Vagina (tissue), 2 donors: ENCODE measurements at places on chromosomes 11 and 22. TPM values are rescaled to one million over a fixed set of nuclear protein-coding genes. Genes with fewer than 3 reads are reported as not detected.

DNA sequence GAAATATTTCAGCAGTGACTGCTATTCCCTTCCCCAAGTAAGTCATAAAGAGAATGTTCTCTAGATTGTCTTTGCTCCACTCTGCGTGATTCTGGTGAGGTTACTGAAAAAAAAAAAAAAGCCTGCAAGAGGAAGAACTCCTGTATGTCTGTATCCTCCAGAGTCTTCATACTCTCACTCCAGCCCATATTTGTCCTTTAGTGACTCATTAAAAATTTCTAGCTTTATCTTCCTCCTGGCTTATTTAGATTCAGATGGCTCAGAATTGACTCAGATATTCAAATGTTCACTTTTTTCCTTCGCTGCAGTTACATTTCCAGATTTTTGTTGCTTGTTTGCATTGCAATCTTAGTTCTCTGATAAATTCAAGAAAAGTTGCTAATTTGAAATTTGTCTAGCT, 76.3 kb upstream of the CNTN5 start:
- DNase-seq, result no peak

GRCh38 chr22:44719586-44720368, 17.8 kb downstream of the PRR5 start:
- no peak for DNase-seq

- no peak for DNase-seq
Observed at GRCh38 chr22:22916952-22917290, 29.3 kb downstream of the IGLL5 start.

GRCh38 chr11:73667891-73668290, 21.5 kb downstream of the PLEKHB1 start:
- DNase-seq, result no peak

GRCh38 chr11:84384731-84385130, 1098.6 kb upstream of the CCDC90B start:
- DNase-seq, result no peak

DNA sequence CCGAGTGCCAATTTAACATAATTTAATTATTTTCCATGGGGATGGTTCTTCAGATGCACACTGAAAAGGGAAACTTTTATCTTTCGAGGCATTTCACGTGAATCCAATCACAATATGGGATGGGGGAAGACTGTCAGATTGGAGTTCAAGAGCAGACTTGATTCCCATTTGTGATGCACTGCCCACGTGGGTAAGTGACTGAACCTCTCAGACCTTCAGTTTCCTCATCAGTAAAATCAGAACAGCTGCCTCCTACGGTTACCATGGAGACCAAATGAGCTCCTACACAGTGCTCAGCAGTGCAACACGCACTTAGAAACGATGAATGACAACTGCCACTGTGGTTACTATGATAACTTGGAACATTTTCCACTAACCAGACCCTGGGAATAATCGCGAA, 21.7 kb downstream of the KIAA0930 start:
- no peak for DNase-seq

- no peak for DNase-seq
Observed at GRCh38 chr11:75263944-75264349, 23.4 kb downstream of the TPBGL start.

- no peak for DNase-seq
Observed at GRCh38 chr22:45094081-45094720, 69.5 kb upstream of the NUP50 start.

DNA sequence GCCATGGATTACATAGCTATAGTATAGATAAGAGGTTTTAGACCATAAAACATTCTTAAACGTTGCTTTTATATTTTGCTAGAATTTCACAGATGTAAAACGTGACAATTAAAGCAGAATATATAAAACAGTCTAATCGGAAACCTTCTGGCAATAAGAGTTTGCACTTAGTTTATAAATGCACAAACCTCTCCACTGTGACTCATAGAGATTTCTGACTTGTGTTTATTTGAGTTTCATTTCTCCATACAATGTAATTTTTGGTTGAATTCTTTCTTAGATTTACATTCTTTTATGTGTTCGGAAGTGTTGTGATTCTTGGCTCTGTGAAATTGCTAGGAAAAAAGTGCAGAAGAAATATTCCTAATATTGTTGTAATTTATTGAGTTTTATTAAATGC, 288.7 kb upstream of the CTSC start:
- no peak for DNase-seq

DNA sequence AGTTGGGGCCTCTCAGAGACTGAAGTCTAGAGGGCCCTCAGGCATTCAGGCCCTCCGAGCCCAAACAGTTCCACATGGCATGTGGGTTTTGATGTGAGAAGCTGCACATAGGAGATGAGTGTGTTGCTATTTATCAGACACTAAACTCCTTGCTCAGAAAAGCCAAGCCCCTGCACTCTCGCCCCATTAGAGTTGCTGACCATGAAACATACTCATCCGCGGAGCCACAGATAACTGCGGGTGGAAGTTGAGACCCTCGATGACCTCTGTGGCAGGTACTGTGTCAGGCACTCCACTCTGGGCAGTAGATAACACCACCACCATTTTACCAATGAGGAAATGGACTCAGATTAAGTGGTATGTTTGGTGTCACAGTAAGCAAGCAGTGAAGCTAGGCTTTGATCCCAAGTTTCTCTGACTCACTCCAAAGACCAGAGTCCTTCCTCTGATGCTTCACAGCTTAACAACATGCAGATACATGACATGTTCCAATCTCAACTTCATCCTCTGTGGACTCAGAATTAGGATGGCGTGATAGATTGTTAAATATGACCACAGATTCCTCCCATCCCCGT, 202.1 kb downstream of the ADAMTS15 start:
- DNase-seq, result peak; percentile 52

DNA sequence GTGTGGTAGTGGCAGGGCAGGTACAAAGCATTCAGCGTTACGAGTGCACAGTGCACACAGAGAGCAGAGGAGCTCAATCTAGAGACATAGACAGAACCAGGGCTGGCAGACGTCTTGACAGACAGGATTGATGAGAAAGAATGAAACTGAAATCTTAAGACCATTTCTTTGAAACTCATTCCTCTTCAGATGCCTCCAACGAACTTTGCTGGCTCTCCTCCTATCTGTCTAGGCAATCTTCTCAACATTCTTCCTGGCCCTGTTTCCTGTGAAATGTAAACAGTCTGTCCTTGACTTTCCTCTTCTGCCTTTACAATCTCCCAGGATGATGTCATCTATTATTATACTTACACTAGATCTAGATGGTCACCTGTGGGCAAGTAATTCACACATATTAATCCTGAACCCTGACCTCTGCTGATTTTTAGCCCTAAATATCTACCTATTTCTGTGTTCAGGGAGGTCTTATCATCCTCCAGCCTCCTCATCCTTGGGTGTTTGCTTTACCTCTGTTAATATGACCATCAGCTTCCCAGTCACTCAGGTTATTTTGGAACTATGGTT, 119.5 kb downstream of the ENTHD1 start:
- DNase-seq, result no peak

DNA sequence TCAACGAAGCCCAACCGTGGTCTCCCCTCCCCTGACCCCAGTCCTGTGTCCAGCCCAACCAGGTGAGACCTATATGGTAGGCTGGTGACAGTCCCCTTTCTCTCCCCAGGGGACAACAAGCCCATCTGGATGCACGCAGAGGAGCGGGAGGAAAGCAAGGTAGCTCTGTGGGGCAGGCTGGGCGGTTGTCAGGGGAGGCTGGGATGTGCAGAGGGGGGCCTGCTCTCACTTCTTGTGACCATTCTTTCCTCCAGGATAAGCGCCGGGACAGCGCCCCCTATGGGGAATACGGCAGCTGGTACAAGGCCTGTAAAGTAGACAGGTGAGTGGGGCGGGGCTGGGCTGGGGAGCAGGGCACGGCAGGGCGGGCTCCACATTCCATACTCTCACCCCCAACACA, 3.5 kb upstream of the RAB1B start:
- no peak for DNase-seq

DNA sequence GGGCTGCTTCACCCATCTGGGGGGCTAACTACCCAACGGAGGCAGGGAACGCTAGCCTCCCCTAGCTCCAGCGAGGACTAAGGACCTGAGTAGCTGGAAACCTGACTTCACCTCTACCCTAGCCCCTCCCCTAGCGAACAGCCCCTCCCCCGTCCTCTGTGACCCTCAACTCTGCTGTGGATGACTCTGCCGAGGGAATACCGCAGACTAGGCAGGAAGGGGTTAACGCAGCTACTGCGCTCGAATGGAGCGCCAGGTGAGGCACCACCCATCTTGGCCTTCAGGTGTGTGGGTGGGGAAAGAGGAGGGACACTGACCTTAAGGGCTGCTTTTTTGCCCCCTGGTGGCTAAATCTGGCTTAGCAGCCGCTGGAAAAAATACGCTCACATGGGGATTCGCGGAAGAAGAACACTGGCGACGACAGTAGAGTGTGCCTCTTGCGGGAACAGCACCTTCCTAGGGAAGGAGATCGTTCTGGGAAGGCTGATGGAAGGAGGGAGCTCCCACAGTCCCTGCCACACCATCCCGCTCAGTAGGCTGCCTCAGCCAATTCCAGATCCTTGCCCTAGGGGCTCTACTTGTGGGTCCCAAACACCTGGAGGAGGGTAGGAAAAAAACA, 4.5 kb upstream of the BCL9L start:
- DNase-seq, result peak; percentile 94

DNA sequence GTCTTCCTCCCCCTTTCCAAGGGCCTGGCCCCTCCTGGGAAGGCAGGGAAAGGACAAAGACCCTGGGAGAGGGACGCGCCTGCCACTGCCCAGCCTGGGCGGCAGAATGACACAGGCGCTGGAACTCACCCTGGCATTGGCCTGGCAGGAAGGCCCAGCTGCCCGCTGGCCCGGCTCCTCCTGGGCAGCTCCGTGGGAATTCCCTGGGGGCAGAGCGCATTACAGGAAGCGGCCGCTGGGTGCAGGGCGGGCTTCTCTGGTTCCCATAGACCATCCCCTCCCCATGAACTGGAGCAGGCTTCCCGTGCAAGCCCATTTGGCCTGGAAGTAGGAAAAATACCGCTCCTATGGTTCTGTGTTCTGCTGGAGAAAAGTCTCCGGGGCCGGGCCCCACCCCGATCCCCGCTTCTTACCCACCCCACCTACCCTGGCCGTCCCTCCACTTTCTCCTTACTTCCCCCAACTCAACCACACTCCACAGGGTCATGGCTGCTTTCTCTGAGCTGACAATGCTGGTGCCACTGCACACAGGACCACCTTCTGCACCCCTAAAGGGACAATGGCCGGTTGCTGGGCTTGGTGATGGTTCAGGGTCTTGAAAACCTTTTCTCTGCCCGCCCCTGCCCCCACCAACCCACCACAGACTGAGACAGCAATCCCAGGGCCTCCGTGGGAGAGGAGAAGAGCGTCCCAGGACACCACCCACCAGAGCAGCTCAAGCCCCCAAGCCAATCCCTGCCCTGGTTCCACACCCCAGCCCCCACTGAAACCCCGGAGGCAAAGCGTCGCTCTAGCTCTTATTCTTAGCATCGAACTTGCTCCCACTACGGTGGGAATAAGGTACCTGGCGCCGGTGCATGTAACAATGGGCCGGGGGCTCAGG, 58.9 kb downstream of the LINC01488 start:
- no peak for DNase-seq

GRCh38 chr11:70203751-70204465, 812 bp downstream of the FADD start:
- no peak for DNase-seq

DNA sequence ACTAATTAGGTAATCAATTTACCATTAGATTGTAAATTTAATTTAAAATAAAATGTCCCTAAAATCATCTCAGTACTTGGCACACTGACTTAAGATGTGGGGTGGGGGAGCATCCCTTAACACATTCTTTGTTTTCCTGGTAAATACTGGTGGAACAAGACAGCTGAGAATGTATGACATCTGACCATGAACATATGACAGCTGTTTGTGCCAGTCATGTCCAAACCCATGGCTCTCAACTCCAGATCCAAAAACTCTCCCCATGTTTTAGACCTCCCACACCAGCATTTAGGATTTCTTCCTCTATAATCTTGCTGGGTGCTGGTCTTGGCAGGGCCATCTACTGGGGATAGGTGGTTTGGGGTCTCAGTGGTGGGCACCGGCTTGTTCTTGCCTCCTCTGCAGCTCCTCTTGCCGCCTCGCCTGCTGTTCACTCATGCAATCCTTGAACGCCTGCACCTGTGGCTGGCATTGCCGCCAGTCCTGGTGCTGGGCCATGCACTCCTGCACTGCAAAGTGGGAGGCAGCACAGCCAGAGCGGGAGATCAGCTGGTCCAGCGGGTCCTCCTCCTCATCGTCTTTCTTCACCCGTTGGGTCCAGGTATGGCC, 3.8 kb downstream of the COA4 start:
- no peak for DNase-seq

GRCh38 chr11:44840085-44840478, 110.6 kb downstream of the TP53I11 start:
- DNase-seq, result no peak

- no peak for DNase-seq
Observed at GRCh38 chr11:65394125-65394536, 7.7 kb downstream of the FRMD8 start.

- no peak for DNase-seq
Observed at GRCh38 chr22:26789951-26790350, 132.6 kb downstream of the MIAT start.

The RIMBP3B gene
- not detected for total RNA-seq

The SPINDOC gene
- total RNA-seq, result 6.6 TPM

The OR5P2 gene
- not detected for total RNA-seq

The UBQLN3 gene
- total RNA-seq, result not detected

The TEX54 gene
- not detected for total RNA-seq

The MMP13 gene
- total RNA-seq, result 0.98 TPM
